ENCODE measurements at places on chromosomes 3 and 15.

DNA sequence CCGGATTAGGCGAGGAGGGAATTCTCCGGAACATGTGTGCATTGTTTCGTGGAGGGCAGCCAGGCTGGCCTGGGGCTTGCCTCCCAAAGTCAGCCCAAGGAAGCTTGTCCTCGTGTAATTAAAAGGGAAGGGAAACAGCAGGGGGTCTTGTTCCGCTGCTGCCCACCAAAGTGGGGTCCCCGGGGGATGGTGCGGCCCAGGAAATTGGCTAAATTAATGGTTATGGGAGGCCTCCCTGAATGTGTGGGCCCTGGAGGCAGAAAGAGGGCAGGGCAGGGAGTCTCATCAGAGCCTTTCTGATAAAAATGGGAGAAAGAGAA, 118.1 kb downstream of the OPA1 start:
- no peak for DNase-seq

DNA sequence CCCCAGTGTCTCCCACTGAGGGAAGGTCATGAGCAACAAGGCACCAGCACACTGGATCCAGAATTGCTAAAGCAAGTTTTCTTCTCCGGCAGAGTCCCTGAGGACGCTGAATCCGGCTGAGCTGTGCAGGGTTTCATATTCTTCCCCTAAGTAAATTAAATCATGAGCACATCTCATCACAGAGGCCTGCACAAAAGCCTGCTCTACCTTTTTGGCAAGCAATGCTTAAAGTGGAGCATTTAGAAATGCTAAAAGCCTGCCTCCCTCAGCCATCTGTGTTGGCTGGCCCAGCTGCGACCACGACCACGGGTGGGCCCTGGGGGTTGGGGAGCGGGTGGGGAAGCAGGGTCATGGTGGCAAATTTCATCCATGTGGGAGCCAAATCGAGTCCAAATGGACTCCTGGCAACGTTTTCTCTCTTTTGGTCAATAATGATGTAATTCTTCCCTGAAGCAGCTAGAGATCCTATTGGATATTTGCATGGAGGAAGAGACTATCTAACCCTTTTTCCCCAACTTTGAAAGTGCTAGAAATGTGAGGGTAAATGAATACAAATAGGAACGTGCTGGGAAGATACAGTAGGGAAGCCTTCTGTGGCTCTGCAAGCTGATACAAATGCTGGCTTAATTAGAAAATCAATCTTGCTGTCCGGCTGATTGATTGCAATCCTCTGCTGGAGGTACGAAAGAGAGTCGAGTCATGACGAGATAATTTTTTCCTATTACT, 532.8 kb upstream of the TBL1XR1 start:
- DNase-seq = peak; percentile 81

DNA sequence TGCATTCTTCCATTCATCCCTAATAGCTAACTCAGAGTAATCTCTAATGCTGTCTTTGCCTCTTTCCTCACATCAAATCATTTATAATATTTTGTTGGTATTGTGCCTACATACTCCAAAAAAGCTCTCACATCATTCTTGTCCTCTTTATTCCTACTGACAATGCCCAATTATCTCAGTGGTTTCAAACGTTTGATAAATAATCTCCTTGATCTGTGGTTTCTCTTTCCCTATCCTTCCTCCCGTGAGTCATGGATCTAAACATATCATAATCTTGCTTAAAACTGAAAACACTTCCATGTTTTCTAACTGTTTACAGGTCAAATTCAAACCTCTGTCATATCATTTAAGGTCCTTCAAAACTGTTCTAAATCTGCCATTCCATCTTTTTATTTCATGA, 115.1 kb downstream of the CNTN6 start:
- no peak for DNase-seq

DNA sequence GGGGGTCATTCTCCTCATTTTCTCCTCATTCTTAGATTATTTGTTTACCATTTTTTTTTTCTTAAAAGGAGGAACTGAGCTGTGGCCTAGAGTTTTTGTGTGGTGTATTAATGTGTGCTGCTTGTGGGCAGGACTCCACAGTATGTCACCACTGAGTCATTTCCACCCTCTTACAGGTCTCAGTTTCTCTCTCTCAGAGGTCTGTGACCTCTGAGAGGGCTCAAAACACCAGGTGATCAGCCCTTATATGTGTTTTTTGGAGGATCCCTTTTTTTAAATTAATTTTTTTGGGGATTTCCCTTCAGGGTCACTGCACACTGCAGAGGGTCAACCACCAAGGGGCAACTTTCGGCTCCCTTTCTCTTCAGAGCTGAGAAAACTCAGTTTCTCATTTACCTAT, 166.4 kb downstream of the SUCNR1 start:
- DNase-seq = no peak

DNA sequence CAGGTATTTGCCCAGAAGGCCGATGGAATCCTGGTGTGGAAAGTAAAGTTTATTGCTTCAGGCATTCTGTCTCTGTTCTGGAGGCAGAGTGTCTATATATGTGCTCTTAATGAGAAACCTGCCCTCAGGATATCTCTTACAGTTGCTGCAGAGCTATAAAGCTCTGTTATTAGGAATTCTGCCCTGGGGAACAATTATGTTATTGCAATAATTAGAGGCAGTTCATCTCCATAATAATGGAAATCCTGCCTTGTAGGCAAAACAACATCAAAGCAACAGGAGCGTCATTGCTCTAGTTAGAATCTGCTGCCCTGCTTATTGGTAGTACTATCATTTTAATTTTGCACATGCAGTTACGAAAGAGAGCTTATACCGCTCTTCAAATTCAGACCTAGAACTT, 175.6 kb downstream of the IL5RA start:
- DNase-seq = no peak

DNA sequence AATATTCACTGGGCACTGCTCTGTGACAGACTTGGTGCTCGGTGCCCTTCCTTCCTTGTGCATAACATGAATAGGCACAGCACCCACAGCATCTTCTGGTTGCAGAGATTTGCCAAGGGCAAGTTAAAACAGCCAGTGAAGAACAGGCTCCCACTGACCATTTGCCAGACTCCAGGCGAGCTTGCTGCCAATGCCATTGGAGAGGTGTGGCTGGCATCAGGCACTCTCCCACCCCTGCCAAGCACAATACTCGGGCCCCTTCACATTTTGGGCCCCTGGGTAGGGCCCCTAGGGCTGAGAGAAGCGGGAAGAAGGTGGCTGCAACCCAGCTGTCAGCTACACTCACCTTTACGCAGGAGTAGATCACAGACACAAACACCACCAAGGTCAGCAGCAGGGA, 112.1 kb downstream of the SEC22A start:
- DNase-seq = no peak

DNA sequence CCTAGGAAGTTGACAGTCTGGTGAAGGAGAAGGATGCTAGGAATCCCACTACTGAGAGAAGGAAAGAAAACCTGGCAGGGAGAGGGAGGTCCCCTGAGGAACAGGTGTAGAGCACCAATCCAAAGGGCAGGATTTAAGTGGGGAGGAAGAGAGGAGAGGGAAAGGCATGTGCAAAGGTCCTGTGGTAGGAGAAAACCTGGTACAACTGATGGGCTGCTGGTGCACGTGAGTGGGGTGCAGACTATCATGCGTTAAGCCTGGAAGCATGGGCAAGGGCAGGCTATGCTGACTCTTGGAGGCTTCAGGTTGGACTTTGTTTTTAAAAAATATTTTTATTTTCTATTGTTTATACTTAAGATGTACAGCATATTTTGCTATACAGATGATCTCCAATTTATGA, 209.6 kb downstream of the PDZRN3 start:
- DNase-seq = no peak

DNA sequence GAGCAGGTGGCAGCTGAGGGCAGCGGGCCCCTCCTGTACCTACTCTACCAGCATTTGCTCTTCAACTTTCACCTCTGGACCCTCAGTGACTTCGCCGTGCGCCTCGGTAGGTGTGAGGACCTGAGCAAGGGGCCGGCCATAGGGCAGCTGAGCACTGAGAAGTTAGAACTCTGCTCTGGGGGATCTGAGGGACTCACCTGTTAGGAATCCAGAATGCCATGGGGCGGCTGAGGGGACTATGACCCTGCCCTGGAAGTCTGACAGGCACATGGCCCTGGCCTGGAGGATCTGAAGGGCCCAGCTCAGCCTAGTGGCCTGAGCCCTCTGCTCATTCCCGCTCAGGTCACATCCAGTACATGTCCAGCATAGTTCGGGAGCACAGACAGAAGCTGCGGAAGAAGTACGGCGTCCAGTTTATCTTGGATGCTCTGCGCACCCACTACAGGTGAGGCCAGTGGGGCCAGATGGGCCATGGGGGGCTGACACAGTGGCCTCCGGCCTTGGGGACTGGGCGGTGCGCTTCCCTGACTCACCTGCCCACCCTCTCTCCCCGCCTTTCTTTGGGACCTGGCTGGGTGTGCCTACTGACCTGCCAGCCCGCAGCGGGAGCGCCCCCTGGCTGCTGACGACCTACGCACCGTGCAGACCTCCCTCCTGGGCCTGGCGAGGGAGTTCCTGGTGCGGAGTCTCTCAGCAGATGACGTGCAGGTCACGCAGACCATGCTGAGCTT, 18.8 kb downstream of the NBEAL2 start:
- DNase-seq = no peak

- no peak for DNase-seq
These were observed 7.3 kb upstream of the SEMA3F start for GRCh38 chr3:50147861-50148260.

GRCh38 chr3:88101142-88101541, 42.1 kb downstream of the ZNF654 start:
- DNase-seq = no peak

GRCh38 chr3:45553469-45553974, 41.0 kb upstream of the LIMD1 start:
- DNase-seq = peak; percentile 38

- DNase-seq = no peak
These were observed 729.9 kb downstream of the MECOM start for GRCh38 chr3:168933614-168934013.

DNA sequence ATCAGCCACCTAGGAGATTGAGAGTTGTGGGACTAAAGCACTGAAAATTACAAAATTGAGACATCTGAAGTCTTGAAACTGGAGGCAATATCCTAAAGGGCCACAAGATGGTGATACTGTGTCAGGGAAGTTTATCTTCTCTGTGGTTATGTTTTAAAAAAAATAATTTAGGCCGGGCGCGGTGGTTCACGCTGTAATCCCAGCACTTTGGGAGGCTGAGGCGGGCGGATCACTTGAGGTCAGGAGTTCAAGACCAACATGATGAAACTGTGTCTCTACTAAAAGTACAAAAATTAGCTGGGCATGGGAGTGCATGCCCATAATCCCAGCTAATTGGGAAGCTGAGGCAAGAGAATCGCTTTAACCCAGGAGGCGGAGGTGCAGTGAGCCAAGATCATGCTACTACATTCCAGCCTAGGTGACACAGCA, 17.9 kb upstream of the NIT2 start:
- peak; percentile 26 for DNase-seq

DNA sequence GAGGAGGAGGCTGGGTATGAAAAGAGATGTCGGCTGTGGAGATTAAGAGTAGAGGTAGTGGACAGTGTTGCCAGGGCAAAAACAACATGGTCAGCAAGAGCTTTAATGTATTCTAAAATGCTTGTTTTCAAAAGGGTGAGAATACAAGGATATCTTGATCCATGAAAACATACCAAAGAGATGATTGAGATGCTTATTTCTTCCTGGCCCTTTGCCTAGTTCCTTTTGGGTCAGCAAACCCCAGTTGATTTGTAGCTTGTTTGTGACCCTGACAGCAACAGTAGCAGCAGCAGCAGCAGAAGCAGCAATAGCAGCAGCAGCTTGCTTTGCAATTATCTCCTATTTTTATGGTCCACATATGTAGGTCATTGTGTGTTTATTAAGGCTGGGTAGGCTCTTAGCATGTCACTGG, 337.3 kb downstream of the LPP start:
- no peak for DNase-seq

DNA sequence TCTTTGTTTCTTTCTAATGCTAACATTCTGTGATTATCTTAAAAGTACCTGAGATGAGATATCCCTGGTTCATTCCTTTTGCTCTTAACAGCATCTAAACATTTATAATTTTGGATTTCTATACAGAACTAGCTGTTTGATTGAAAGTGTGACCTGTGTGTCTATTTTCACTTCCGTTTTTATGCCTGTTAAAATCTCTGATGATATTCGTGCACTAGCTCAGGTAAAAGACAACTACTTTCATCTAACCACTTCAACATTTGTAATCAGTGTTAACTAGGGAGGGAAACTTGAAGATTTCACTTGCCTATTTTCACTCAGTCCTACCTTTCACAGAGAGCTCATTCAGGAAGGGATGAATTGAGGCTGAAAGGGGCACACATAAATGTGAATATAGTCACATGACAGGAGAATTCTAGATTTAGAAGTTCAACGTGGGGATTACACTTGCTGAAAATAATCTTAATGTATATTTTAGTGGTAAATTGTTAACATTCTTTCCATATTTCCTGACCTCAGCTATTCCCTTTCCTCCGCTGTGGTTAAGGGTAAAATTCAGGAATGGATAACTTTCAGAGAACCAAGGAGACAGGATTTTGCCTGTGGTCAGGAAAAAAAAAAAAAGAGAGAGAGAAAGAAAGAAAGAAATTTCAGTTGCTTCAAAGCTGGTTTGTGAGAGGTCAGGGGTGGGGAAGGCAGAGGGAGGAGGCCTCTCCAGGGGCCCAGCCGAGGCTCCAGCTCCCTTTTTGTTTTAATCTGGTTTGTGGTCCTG, 159.8 kb upstream of the TSC22D2 start:
- no peak for DNase-seq

DNA sequence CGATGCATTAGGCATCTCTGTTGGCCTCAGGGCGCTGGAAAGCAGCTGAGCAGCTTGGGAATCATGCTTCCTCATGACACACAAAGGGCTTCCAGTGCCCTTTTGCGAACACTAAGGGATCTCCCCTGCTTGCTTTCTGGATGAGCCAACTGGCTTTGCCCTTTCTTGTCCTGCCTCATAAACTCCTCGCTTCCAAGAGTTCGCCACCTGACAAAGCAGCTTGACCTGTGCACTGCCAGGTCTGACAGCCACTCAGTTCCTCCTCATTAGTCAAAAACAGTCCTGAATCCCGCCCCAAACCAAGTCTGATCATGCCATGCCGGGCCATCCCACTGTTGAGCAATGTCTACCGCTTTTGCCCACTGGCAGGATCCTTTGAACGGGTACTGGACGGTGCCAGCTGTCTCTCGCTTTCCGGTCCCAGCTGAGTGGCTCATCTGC, 265.4 kb upstream of the LYSMD4 start:
- DNase-seq = no peak

GRCh38 chr3:55875113-55875512, 388.0 kb upstream of the WNT5A start:
- no peak for DNase-seq
